Kasumi-1 (cell line): ENCODE measurements at places on chromosomes 6 and 20.

- no peak for DNase-seq
These were observed 708.9 kb downstream of the RFPL4B start for GRCh38 chr6:113055998-113056397.

GRCh38 chr6:43809417-43810305 is 39.6 kb downstream of the VEGFA start:
- DNase-seq: no peak

- peak; percentile 14 for DNase-seq
These were observed 712 bp downstream of the DEK start for GRCh38 chr6:18263418-18264218.

- no peak for DNase-seq
These were observed 51.3 kb downstream of the AKAP12 start for GRCh38 chr6:151290877-151291721.

DNA sequence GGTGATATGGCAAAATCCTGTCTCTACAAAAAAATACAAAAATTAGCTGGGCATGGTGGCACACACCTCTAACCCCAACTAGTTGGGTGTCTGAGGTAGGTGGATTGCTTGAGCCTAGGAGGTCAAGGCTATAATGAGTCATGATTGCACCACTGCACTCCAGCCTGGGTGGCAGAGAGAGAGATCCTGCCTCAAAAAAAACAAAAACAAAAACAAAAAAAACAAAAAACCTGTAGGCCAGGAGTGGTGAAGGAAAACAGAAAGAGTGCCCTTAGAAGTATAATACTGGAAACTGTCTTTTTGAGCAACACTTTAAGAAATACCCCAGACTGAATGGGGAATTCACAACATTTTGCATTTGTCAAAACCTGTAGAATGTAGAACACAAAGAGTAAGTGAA is 85.3 kb downstream of the JARID2 start:
- no peak for DNase-seq

- no peak for DNase-seq
These were observed 48.2 kb downstream of the RNASET2 start for GRCh38 chr6:166907871-166908806.

- DNase-seq: no peak
These were observed 57.7 kb downstream of the ZDHHC14 start for GRCh38 chr6:157438611-157439111.

- no peak for DNase-seq
These were observed 5.1 kb downstream of the RCAN2 start for GRCh38 chr6:46486181-46486580.

DNA sequence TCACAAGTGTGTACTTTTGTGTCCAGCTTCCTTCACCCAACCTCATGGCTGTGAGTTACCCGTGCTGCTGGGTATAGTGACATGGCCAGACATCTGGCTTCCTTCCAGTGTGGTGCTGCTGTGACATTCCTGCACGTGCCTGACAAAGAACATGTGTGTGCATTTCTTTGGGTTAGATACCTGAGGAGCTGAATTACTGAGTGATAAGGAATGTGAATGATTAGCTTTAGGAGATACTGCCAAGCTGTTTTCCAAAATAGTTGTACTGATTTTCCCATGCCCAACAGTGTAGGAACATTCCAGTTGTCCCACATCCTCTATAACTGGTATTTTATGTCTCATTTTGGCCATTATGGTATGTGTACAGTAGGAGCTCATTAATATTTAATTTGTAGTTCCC is 132.5 kb downstream of the PREX1 start:
- no peak for DNase-seq
